ENCODE measurements at places on chromosomes 3 and 15. TPM values are rescaled to one million over a fixed set of nuclear protein-coding genes. Genes with fewer than 3 reads are reported as not detected.

GRCh38 chr3:112002096-112002971 lies 3.6 kb downstream of the TAGLN3 start:
- peaks cover 7% of the 10 kb centered on the region for H3K4me1 ChIP-seq
- peaks cover 10% of the 10 kb centered on the region for H3K27me3 ChIP-seq
- H3K36me3 ChIP-seq: no peaks in the 10 kb centered on the region
- no peak overlapping the region for H3K4me3 ChIP-seq

GRCh38 chr15:70227147-70227546 lies 129.4 kb upstream of the TLE3 start:
- H3K27me3 ChIP-seq: no peaks in the 10 kb centered on the region
- no peak overlapping the region for H3K27ac ChIP-seq
- no peak for DNase-seq
- H3K36me3 ChIP-seq: no peaks in the 10 kb centered on the region

- peaks cover 5% of the 10 kb centered on the region for H3K4me1 ChIP-seq
- peak overlapping the region; percentile 3 for H3K27ac ChIP-seq
- no peak overlapping the region for H3K4me3 ChIP-seq
- no peaks in the 10 kb centered on the region for H3K27me3 ChIP-seq
Observed at GRCh38 chr3:108127301-108127988, 36.6 kb upstream of the CD47 start.

- H3K27ac ChIP-seq: no peak overlapping the region
- no peak overlapping the region for H3K4me3 ChIP-seq
- DNase-seq: peak; percentile 81
- peaks cover 6% of the 10 kb centered on the region for H3K4me1 ChIP-seq
Observed at GRCh38 chr3:41690766-41691563, 270.9 kb downstream of the ULK4 start.

- DNase-seq: no peak
- no peaks in the 10 kb centered on the region for H3K36me3 ChIP-seq
- no peaks in the 10 kb centered on the region for H3K4me1 ChIP-seq
- no peak overlapping the region for H3K4me3 ChIP-seq
- no peaks in the 10 kb centered on the region for H3K27me3 ChIP-seq
- peak overlapping the region; percentile 60 for H3K27ac ChIP-seq
Observed at GRCh38 chr15:100686725-100687473, 84.5 kb downstream of the ASB7 start.

- H3K27me3 ChIP-seq: no peaks in the 10 kb centered on the region
- H3K27ac ChIP-seq: no peak overlapping the region
- no peaks in the 10 kb centered on the region for H3K36me3 ChIP-seq
- no peak for DNase-seq
- H3K4me3 ChIP-seq: no peak overlapping the region
- no peaks in the 10 kb centered on the region for H3K4me1 ChIP-seq
Observed at GRCh38 chr3:141009496-141009895, 41.7 kb upstream of the SPSB4 start.

DNA sequence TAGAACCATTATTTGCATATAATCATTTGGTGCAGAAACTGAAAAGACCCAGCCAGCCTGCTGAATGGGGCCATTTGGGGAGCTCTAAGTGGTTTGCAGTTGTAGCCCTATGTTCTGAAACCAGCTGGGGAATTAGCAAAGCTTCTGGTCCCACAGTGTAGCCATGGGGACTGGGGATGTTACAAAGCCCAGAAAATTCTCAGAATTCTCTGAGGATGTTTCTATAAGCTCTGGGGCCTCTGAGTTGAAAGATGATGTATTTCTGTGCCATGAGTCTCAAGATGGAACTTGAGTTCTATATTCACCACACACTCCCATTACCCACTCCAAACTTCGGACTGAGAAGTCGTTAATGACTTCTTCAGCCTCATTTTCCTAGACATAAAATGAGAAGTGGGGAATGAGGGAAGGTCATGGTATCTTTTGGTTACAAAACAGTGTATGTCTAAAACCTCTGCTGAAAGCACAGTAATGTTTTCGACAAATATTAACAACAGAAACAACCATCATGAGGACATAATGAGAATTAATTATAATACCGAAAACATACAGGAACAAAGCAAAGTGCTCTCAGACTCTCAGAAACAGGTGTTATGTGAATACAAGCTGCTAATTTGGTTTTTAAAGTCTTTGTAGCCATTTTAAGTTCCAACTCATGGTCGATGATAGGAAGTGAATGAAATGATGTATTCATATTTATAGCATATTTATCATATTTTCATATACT lies 89.4 kb downstream of the RFTN1 start:
- no peak overlapping the region for H3K27ac ChIP-seq
- no peaks in the 10 kb centered on the region for H3K4me1 ChIP-seq
- no peaks in the 10 kb centered on the region for H3K27me3 ChIP-seq
- H3K4me3 ChIP-seq: no peak overlapping the region

GRCh38 chr3:52221141-52221562 lies 4.3 kb downstream of the TLR9 start:
- H3K4me3 ChIP-seq: no peak overlapping the region
- no peak overlapping the region for H3K27ac ChIP-seq
- H3K27me3 ChIP-seq: no peaks in the 10 kb centered on the region
- DNase-seq: no peak
- no peaks in the 10 kb centered on the region for H3K36me3 ChIP-seq

DNA sequence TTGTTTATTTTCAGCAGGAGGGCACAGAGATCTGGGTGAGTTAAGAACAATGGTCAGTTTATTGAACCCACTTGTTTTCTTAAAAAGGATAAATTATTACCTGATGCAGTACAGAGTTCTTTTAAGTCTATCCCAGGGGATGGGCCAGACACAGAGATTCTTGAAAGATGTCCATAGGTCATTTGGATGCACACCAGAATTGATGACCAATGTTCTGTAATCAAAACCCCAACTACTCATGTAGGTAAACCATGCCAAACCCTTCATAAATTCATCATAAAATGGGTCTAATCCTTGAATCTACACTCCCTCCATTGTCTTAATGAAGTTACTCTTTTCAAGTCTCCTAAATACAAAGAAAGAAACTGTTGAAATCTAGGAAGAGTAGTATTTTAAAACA lies 273.0 kb upstream of the COL8A1 start:
- no peak overlapping the region for H3K4me3 ChIP-seq
- no peaks in the 10 kb centered on the region for H3K36me3 ChIP-seq

DNA sequence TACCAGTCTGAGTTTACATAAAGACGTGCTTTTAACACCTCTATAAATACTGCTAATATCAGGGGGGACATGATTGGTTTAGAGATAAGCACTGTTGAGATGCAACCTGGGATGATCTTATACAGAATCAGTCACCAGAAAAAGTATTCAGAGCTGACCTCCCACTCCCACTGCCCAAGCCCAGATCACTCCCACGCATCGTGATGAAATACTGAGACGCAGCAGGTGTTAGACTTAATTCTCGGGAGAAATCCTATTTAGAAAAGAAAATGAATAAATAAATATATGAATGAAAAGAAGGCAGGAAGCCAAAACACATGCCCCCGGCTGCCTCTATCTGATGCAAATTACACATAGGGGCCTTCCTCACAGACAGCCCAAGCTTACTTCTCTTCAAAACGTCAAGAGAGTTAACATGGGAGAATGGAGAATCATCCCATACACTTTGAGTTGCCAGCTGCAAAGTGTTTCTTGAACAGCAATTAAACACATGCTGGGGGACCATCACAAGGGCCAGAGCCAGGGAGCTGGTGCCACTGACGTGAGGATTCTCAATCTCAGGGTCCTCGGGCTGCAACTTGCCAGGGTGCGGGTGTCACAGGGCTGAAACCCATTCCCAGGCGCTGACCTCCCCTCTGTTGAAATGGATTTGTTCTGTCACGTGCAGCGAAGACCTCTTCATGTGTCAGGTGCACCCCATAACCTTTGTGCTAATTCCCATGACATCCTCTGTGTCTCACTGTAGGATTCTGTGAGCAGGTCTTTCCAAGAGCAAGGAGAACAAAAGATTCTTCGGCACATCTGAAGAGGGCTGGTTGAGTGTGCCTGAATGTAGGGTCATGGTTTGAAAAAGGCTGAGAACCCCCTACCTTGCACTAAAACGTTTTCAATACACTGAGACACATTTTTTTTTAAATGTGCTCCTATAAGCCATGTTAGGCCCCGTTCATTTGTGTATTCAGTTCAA lies 764.2 kb upstream of the ARRDC4 start:
- H3K4me1 ChIP-seq: no peaks in the 10 kb centered on the region
- no peaks in the 10 kb centered on the region for H3K27me3 ChIP-seq
- H3K4me3 ChIP-seq: no peak overlapping the region
- no peaks in the 10 kb centered on the region for H3K36me3 ChIP-seq
- no peak for DNase-seq

DNA sequence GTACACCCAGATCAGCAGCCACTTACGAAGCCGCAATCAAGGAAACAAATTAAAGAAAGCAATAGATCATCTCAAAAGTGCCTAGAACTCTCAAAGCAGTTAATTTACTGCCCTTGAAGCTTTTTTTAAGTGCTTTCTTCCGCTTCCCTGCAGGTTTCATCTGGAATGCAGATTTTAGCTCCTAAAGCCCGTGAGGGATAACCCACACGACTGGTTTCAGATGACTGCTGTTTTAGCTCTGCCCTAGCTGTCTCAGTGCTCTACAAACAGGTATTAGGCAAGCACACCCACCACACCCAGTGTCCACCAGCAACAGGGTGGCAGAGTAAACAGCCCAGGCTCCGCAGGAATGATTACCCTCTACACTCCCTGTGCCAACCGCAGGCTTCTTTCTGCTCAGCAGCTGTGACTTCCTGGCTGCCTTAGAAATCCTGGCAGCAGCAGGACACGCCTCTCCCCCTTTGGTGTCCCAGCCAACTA lies 126.0 kb downstream of the FMN1 start:
- peak; percentile 87 for DNase-seq
- no peaks in the 10 kb centered on the region for H3K36me3 ChIP-seq
- H3K4me1 ChIP-seq: peaks cover 47% of the 10 kb centered on the region
- no peaks in the 10 kb centered on the region for H3K27me3 ChIP-seq

- no peaks in the 10 kb centered on the region for H3K36me3 ChIP-seq
- H3K27ac ChIP-seq: peak overlapping the region; percentile 60
- no peak overlapping the region for H3K4me3 ChIP-seq
- DNase-seq: no peak
Observed at GRCh38 chr3:123778525-123778924, 105.6 kb downstream of the MYLK start.

- H3K27me3 ChIP-seq: no peaks in the 10 kb centered on the region
- no peak overlapping the region for H3K27ac ChIP-seq
- no peak overlapping the region for H3K4me3 ChIP-seq
- DNase-seq: no peak
- H3K36me3 ChIP-seq: peaks cover 6% of the 10 kb centered on the region
Observed at GRCh38 chr3:101819649-101820206, 29.6 kb upstream of the NFKBIZ start.

GRCh38 chr3:167095976-167096375 lies 284.1 kb downstream of the ZBBX start:
- no peak overlapping the region for H3K27ac ChIP-seq
- no peak overlapping the region for H3K4me3 ChIP-seq

GRCh38 chr3:79016587-79017376 lies 751.0 kb downstream of the ROBO1 start:
- peak overlapping the region; percentile 82 for H3K4me3 ChIP-seq
- H3K27me3 ChIP-seq: no peaks in the 10 kb centered on the region
- no peak overlapping the region for H3K27ac ChIP-seq
- no peaks in the 10 kb centered on the region for H3K36me3 ChIP-seq
- H3K4me1 ChIP-seq: peaks cover 8% of the 10 kb centered on the region
- peak; percentile 26 for DNase-seq

- peak; percentile 62 for DNase-seq
- H3K27me3 ChIP-seq: peaks cover 20% of the 10 kb centered on the region
- H3K4me3 ChIP-seq: peak overlapping the region; percentile 49
- no peaks in the 10 kb centered on the region for H3K36me3 ChIP-seq
Observed at GRCh38 chr15:31483053-31483985, 156.7 kb downstream of the KLF13 start.

DNA sequence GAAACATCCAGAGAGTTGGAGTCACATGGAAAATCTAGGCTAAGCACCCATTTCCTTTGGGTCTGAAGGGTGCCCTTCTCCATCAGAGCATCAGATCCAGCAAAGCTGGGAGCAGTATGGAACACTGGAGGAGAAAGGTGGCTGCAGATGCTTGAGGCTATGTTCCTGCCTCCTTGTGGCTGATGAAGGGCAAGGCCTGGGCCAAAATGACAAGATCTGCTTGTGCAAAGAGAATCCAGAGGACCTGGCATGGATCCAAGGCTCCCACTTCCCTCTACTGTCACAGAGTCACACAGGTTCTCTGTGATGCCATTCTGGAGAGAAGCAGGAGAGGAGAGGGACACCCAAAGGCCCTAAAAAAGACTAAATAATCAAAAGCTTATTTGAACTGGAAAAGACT lies 9.2 kb upstream of the ATP8B4 start:
- no peaks in the 10 kb centered on the region for H3K27me3 ChIP-seq
- no peak overlapping the region for H3K27ac ChIP-seq
- DNase-seq: peak; percentile 56
- no peaks in the 10 kb centered on the region for H3K4me1 ChIP-seq
- no peak overlapping the region for H3K4me3 ChIP-seq

DNA sequence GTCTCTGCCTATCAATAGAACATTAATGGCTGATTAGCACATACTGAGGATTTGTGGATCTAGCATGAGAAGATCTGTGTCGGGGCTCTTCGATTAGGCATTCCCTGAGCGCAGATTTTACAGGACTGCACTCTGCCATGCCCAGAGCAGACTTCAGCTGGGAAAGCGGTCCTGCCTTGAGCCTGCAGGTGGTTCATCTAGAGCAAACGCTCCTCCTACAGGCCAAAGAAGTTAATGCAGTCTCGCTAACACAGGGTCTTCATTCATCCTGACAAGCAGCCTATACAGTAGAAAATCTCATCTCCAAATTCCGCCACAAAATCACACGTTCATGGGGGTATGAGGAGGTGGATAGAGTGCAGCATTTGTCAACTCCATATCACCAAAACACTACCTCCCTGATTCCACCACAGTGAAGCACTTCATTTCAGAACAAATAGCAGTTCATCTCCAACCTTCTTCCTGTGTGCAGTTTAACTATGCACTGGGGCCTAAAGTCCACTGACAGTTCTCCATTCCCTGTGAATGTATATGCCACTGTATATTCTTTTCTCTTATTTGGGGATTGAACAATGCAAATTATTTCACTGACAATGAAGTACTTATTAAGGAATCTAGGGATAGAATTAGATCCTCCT lies 405.8 kb downstream of the IGSF11 start:
- no peaks in the 10 kb centered on the region for H3K36me3 ChIP-seq
- H3K4me1 ChIP-seq: no peaks in the 10 kb centered on the region
- peak; percentile 58 for DNase-seq
- no peak overlapping the region for H3K27ac ChIP-seq

GRCh38 chr3:190167936-190168680 lies 47.4 kb upstream of the P3H2 start:
- H3K27me3 ChIP-seq: no peaks in the 10 kb centered on the region
- H3K4me3 ChIP-seq: no peak overlapping the region
- H3K36me3 ChIP-seq: no peaks in the 10 kb centered on the region
- DNase-seq: no peak
- H3K4me1 ChIP-seq: peaks cover 16% of the 10 kb centered on the region
- H3K27ac ChIP-seq: no peak overlapping the region

TRIM71 gene
- total RNA-seq: not detected

ISL2 gene
- 4.0 TPM for total RNA-seq

EPHA6 gene
- total RNA-seq: not detected

LOXL1 gene
- 14.0 TPM for total RNA-seq

CAMKV gene
- not detected for total RNA-seq

ALDH1L1 gene
- 2.6 TPM for total RNA-seq

CFAP100 gene
- total RNA-seq: not detected
